ENCODE measurements at places on chromosomes 7 and 10. TPM values are rescaled to one million over a fixed set of nuclear protein-coding genes. Genes with fewer than 3 reads are reported as not detected.

GRCh38 chr7:18890134-18890533 lies 227.3 kb downstream of the TWIST1 start:
- DNase-seq, result no peak

GRCh38 chr7:39714447-39715091 lies 91.2 kb downstream of the RALA start:
- no peak for DNase-seq

- DNase-seq, result no peak
Measured at GRCh38 chr10:89887830-89888229, 186.4 kb downstream of the KIF20B start.

- no peak for DNase-seq
Measured at GRCh38 chr10:132798403-132798802, 12.5 kb upstream of the NKX6-2 start.

- no peak for DNase-seq
Measured at GRCh38 chr10:119431773-119432135, 110.8 kb downstream of the RGS10 start.

DNA sequence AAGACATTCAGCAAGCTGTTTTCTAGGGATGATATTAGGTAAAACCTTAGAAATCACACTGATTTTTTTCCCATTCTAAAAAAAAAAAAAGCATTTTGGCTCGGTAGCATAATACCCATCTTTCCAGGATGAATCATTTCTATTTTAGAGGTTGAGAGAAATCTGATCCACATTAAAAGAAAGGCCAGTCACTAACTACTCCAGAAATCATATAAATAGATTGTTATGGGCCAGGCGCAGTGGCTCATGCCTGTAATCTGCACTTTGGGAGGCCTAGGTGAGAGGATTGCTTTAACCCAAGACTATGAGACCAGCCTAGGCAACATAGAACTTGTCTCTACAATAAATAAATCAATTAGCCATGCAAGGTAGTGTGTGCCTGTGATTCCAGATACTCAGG lies 164.3 kb downstream of the BAMBI start:
- DNase-seq, result no peak

- no peak for DNase-seq
Measured at GRCh38 chr10:48714088-48714487, 29.4 kb downstream of the WDFY4 start.

- DNase-seq, result no peak
Measured at GRCh38 chr7:91852263-91852741, 28.2 kb downstream of the MTERF1 start.

- DNase-seq, result no peak
Measured at GRCh38 chr7:94507962-94508361, 1.6 kb upstream of the CASD1 start.

- DNase-seq, result no peak
Measured at GRCh38 chr7:101848208-101848951, 31.0 kb downstream of the CUX1 start.

DNA sequence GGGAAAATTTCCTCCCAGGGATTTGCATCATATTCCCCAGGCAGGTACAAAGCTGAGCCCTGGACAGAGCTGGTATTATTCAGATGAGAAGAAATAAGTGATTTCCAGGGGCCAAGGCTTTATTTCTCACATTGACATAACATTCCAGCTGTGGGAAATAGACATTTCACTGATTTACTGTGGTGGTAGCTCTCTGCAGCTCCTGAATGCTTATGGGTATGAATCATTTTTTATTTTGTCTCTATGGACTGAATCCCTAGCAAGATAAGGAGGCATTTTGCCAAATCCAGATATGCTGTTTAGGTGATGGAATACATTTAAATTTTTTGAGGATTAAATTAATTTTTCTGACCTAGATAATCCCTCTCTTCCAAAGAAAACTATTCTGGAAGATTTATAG lies 97.9 kb downstream of the MTPN start:
- DNase-seq, result no peak

GRCh38 chr7:24716480-24717246 lies 40.6 kb downstream of the GSDME start:
- no peak for DNase-seq

GRCh38 chr7:64313740-64314491 lies at the start of gene ZNF736:
Gene ZNF736 (plus strand): TSS chr7:64313961. CDS start chr7:64314151, 190 bp downstream.
- DNase-seq, result no peak

GRCh38 chr7:140403878-140404564 lies at the start of gene RAB19:
Gene RAB19 (plus strand): TSS chr7:140404058. CDS start chr7:140407647, 3,589 bp downstream.
- DNase-seq, result peak; percentile 78

- DNase-seq, result no peak
Measured at GRCh38 chr10:17712717-17713471, 39.1 kb upstream of the TMEM236 start.

DNA sequence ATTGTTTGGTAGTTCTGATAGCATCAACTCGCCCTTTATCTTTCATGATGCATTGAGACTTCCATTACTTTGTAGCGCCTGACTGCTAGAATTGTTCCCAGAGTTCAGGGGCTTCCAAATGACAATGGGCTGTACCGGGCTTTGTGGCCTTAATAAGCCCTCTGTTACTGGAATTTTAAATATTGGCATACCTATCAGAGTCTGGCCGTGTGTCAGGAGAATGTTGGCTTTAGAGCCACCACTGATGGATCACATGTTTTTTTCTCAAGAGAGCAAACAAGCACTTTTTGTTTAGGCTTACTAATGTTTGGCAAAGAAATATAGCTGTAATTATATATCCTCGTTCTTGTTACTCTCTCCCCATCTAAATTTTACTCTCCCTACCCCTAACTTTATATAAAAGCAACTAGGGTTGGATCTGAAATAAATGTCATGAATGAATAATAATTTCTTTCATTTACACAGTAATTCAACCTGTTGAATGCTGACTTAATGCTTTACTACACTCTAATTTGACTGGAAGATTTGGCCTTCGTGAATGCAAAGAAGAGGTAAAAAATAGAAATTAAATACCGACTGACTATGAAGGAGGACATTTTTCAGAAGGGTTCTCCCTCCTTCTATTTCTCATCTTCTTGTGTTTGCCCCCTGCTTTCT lies 396.7 kb downstream of the AUTS2 start:
- no peak for DNase-seq

GRCh38 chr7:4212376-4212775 lies 469.7 kb upstream of the FOXK1 start:
- DNase-seq, result no peak

GRCh38 chr7:157879391-157879790 lies 542.6 kb downstream of the DNAJB6 start:
- DNase-seq, result no peak

- DNase-seq, result no peak
Measured at GRCh38 chr10:121823993-121824463, 103.8 kb downstream of the ATE1 start.

- no peak for DNase-seq
Measured at GRCh38 chr10:34716958-34717357, 98.1 kb downstream of the PARD3 start.

DNA sequence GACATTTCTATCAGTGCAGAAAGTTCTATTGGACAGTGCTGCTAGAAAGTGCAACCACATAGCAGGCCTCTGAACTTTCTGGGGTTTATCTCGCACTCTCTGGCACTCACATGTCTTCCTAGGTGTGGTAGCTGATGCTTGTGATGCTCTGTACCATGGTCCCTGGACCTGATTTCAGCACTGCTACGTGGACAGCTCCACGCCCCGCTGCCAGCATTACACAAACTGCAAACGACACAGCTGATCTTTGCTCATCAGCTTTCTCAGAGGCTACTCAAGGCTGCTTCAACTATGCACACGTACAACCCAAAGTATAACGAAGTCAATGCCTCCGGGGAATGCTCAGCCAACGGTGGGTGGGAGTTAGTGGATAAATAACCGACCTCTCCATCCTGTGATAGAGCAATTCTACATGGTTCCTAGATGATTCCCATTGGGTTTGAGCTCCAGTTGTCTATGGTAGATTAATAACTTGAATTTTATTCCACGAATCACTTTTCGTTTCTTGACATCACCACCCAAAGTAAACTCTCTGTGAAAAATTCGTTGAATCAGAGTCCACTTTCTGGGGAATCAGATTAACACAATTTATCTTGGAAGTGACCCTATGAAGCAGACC lies 302.5 kb downstream of the ACTR3B start:
- peak; percentile 81 for DNase-seq

DNA sequence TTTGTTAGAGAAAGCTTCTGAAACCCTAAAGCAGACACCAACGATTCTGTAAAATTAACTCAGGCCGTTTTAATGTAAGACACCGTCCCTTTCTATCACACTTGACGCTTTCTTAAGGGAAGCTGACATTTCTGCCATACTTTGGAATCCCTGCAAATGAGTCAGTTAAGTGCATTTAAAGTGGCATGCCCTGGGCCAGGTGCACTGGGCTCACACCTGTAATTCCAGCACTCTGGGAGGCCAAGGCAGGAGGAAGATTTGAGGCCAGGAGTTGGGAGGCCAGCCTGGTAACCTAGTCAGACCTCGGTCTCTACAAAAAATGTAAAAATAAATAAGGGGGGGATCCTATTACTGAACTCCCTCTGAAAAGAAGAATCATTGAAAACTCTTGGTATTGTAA lies 4.4 kb downstream of the UBE2H start:
- no peak for DNase-seq

DNA sequence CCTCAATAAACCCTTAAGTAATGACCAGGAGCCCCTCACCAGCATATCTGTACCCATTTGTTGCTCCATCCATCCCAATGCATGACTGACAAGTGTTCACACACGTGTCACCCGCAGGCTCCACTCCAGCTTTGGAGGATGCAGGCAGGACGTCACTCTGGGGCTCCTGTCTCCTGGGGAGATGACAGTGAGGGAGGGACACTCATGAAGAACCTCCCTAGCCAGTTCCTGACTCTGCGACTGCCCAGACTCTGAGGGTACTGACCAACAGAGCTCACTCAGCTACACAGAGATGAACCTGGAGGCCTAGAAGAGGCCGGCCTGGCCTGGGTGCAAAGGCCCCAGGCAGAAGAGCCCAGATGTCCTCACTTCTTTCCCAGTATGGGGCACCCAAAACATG lies 135.1 kb upstream of the RET start:
- DNase-seq, result peak; percentile 33

DNA sequence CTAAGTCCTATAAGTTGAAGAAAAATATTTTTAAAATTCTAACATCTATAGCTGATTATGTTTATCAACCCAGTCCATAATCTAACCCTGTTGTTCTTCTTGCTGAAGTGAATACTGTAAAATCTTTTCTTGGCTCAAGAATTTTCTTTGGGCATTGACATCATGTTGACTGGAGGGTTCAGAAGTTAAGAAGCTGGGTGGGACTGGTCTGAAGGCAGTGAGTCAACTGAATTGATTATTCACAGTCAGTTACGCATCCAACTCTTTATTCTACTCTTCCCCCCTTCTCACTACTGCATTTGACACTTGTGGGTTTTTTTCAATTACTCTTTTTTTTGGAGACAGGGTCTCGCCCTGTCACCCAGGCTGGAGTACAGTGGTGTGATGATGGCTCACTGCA lies 31.0 kb downstream of the DENND2A start:
- DNase-seq, result no peak

- DNase-seq, result no peak
Measured at GRCh38 chr10:85060944-85061343, 732.6 kb downstream of the CCSER2 start.

DNA sequence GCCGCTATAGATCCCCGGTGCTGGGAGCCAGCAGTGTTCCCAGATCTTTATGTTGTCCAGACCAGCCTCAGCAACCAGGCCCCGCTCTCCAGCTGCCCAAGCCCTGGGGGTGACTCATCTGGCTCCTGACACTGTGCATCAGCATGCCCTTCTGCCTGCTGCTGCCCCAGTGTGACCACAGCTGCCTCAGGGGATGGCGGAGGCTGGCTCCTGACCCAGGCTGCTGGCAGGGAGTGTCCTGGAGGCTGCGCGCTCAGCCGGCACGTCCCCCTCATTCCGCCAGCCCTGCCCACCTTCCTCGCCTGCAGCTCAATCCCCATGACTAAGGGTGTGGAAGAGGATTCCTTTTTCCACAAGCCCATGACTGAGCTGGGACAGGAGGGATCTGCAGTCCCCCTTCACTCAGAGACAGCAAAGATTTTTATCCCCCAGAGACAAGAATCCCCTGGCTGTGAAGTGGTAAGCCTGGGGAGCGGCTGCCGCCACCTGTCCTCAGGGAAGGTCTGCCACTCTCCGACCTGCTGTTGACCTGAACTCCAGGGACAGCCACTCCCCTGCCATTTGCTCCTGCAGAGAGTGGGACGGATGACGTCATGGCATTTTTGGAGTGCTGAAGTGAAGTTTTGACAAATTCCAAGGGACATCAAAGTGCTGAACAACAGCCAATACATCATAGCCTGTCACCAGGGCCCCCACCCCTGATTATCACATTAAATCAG lies 182.8 kb upstream of the BMPER start:
- DNase-seq, result no peak

The ACBD7 gene
- 17.8 TPM for total RNA-seq

The NXPH1 gene
- total RNA-seq, result 0.40 TPM

The TMEM236 gene
- total RNA-seq, result 0.11 TPM

The ANK3 gene
- total RNA-seq, result 48.9 TPM

The FAM20C gene
- total RNA-seq, result 34.7 TPM

The OPN1SW gene
- not detected for total RNA-seq

The TUBAL3 gene
- total RNA-seq, result not detected

The FAM180A gene
- not detected for total RNA-seq

The NANOS1 gene
- 3.1 TPM for total RNA-seq

The VGF gene
- total RNA-seq, result 7.4 TPM

The NPC1L1 gene
- total RNA-seq, result not detected
